ENCODE measurements at places on chromosomes 7 and 10.

DNA sequence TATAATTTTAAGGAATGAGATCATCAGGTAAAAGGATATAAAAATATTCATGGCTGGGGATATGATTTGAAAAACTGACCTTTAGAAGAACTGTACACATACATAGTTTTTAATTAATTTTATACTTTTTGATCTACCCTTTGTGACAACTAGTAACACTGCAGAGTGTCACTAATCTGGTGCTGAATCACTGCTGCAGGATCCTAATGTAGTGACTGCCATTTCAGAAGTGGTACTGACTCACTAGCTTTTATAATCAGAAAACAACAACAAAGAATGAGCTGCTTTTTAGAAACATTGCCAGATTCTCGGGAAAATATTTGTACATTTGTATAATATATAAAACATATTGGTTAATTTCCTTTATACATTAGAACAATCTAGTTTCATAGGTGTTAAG lies 110.4 kb downstream of the HIPK2 start:
- DNase-seq: no peak

- DNase-seq: no peak
Observed at GRCh38 chr7:74356589-74357315, 67.5 kb downstream of the CLIP2 start.

- DNase-seq: no peak
Observed at GRCh38 chr10:9262770-9263169, 1208.3 kb downstream of the GATA3 start.

DNA sequence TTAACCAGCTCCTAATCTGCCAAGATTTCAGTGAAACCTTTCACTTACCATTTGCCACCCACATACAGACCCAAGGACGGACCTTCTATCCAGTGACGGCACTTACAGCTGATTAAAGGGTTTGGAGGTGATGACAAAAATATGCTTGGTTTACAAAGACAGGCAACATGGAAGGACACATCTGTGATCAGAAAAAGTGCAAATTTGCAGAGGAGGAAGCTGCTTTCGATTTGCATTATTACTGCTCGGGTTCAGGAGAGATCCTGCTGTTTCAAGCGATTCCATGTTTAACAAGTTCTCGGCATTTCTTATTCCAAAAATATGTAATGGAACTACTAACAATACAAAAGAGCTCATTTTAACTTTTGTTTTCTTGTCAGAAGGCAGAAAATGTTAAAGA lies 109.0 kb downstream of the JAZF1 start:
- DNase-seq: no peak

- DNase-seq: no peak
Observed at GRCh38 chr7:46282155-46282554, 361.1 kb upstream of the IGFBP3 start.

GRCh38 chr10:132595854-132596253 lies 58.3 kb downstream of the INPP5A start:
- DNase-seq: no peak

DNA sequence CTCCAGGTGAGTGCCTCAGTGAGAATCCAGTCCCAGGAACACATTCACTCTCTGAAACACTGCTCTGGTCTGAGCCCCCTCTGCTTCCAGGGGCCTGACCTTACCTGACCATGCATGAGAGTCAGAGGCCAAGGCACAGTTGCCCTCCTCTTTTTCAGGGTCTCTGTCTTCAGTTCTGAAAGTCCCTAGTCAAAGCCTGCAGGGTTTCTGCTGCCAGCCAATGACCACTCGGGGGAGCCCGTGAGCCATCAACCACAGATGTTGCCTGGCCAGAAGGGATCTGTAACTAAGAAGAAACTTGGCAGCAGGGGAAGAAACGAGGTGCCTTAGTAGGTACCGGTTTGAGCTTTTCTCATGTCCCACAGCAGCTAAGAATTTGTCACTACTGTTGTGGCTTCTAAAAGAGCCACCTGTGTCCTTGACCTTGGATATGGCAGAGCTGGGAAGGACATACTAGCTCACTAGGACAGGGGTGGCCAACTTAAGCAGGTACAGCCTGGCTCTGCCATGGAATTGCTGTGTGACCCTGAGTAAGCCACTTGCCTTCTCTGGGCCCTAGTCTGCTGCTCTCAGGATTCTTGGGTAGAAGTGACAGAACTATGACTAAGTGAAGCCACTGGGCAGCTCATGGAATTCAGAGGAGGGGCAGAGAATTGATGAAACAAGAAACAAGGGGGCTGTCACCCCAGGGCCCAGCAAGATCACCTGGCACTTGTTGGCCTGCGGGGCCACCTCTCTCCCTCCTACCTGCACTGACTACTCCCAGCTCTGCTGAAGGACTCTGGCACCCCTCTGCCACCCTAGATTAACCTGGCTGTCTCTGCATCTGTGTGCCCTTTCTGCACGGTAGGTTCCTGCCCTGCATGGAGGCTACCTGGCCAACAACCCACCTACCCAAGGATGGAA lies 83.8 kb upstream of the GPR26 start:
- DNase-seq: peak; percentile 50

GRCh38 chr10:43683451-43684291 lies 35.0 kb upstream of the ZNF32 start:
- no peak for DNase-seq

DNA sequence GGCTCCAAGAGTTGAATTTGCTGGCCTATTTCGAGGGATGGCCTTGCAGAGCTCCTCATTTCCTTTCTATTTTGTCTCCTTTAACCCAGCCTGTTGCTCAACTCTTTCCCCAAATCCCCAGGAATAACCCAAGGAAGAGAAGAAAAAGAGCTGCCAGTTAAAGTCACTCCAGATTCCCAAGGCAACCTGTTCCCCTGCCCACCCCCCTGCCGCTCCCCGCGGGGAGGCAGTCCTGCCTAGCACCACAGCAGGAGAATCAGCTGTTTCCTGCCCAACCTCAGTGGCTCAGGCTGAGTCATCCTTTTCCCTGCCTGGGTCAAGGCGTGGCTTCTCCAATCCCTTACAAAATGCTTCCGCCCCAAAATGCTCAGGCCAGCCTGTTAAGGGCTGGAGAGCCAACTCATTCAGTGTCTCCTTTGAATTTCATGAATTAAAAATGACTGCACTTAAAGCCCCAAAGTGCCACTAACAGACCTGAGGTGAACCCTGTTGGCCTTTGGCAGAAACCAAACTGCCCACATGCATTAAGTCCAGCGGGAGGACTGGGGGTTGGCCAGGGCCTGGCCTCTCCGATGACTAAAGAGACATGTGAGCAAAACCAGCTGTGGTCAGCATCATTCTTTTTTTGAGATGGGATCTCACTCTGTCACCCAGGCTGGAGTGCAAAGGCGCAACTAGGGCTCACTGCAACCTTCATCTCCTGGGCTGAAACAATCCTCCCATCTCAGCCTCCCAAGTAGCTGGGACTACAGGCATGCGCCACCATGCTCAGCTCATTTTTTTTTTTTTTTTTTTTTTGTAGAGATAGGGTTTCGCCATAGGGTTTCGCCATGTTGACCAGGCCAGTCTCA lies 83.2 kb upstream of the KIF5B start:
- peak; percentile 97 for DNase-seq

DNA sequence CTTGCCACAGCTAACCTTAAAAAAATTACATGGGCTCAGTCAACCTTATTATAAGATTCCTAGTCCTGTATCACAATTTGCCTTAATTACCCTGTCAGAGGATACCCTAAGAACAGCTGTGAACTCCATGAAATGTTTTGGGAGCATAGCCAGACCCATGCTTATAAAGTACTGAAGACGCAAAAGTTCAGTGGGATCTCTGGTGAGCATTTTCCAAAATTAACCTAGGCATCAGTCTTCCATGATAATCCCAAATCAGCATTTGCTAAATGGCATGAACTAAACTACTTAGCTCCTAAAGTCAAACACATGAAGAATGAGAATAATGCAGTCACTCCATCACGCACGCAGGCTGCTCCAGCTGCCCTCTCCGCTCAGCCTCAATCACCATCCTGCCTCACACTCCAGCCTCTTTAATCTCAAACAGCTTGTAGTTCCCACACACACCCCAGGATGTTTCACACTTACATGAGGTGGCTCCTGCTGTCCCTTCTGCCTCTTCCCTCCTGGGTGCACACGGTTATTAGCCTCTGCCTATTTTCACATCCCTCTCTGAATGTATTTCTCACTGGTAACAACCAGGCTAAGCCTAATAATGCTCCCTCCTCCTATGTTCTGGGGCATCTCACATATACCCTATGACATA lies 15.3 kb downstream of the IGF2BP3 start:
- no peak for DNase-seq

DNA sequence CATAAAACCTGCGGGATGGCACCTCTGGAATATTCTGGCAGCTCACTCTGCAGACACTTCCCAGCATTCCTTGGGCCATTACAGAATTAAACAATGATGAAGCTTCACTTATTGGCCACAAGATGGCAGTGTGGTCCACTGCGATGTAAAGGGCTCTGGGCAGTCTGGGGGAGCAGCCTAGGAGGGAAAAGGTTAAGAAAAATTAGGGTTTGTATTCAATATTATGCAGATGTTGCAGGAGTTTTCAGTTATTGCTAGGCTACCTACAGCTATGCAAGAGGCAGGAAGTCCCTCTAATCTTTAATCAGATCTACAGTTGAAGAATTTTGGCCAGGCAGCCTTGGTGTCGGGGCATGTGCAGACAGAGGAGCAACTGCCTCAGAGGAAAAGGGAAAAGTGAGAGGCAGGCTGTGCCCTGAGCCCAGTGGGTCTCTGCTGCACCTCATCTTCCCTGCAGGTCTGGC lies 233.2 kb upstream of the PRSS1 start:
- DNase-seq: peak; percentile 57

GRCh38 chr7:31549611-31550010 lies 35.7 kb downstream of the ITPRID1 start:
- DNase-seq: no peak

DNA sequence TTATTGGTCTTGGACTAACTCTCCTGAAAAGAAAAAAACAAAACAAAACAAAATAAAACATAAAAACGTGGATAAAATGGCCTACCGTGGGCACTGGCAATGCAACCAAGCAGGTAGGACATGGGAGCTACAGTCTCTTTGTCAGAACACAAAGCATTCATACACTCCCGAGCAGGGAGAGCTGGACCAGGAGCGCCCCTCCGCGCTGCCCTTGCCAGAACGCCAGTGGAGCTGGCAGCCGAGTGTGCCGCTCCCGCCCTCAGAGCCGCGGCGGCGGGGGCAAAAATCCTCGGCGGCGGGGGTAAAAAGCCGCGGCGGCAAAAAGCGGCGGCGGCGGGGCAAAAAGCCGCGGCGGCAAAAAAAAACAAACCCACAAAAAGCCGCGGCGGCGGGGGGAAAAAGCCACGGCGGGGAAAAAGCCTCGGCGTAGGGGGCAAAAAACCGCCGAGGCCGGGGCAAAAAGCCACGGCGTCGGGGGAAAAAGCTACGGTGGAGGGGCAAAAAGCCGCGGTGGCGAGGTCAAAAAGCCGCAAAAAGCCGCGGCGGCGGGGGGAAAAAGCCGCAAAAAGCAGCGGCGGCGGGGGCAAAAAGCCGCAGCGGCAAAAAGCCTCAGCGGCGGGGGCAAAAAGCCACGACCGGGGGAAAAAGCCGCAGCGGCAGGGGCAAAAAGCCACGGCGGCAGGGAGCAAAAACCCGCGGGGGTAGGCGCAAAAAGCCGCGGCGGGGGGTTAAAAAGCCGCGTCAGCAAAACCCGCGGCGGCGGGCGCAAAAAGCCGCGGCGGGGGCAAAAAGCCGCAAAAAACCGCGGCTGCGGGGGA lies 418.1 kb downstream of the ZNF716 start:
- DNase-seq: no peak

GRCh38 chr7:66920769-66921395 lies at the start of gene TMEM248:
Gene TMEM248 (plus strand): TSS chr7:66921225. CDS start chr7:66941866, 20,641 bp downstream.
- peak; percentile 74 for DNase-seq

DNA sequence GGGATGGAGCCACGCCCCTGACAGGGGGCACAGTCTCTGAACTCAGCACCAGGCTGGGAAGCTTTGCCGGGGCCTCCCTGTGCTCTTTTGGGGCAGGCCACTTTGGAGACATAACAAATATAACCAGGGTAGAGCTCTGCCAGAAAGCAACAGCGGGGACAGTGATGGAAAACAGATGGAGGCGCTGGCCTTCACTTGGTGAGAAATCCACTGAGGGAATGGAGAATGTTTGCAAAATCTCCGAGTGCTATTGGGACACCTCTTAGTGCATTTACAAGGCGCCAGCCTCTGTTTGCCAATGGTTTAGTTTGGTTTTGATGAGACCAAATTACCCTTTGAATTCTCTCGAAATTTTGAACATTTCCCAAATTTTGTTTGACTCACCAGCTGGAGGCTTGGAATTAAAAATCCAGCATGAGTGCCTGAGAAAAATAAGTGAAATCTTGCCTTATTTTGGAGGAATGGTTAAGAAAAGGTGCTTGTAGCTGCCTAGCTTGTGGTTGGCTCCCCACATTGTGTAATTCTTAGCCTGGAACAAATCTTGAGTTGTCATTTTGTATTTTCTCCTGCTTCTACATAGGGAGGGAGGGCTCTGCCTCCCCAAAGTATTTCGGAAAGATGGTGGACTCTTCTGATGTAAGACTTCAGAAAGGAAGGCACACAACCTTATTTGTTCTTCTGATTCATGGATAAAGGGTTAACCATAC lies 980.5 kb downstream of the LRMDA start:
- peak; percentile 85 for DNase-seq

DNA sequence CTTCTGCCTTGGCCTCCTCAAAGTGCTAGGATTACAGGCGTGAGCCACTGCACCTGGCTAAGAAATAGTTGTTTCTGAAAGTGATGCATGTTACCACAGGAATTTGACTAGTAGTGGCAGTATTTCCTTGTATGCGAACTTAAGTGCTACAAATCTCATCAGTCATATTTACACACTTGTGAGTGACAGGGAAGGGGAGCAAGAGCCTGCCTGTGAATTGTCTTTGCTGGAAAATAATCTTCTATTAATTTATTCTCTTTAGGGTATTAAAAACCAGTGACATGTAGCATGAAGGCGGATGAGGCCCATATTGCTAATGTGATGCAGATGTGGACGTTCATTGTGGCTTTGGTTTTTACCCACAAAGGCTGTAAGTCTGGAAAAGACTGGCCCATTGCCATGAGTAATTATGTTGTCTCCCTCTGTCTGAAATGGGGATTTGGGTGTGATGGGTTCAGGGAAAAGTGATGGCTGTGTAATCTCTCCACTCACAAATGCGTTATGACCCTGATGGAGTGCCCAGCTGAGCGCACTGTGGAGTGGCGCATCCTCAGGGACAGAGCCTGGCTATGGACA lies 97.6 kb downstream of the CCNY start:
- DNase-seq: no peak

- DNase-seq: no peak
Observed at GRCh38 chr7:117669818-117670217, 190.0 kb downstream of the CFTR start.

Measured in stromal cell of bone marrow (primary cell).